ENCODE measurements at places on chromosomes 16 and 17.

DNA sequence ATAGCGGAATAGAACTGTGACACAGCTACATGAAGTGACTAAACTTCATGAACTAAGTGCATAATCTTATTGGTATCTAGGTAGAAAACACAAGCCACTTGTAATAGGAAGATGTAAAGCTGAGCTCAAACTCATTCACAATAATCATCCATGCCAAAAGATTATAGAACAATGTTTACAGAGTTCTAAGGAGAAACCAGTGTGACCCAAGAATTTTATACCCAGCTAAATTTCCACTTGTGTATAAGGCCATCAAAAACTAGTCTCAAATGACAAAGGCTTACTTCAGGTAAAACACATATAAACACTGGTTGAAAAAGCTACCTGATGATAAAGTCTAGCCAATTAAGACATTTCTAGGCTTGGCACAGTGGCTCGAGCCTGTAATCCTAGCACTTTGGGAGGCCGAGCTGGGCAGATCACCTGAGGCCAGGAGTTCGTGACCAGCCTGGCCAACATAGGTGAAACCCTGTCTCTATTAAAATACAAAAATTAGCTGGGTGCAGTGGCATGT is 16.9 kb upstream of the CPD start:
- DNase-seq: no peak

DNA sequence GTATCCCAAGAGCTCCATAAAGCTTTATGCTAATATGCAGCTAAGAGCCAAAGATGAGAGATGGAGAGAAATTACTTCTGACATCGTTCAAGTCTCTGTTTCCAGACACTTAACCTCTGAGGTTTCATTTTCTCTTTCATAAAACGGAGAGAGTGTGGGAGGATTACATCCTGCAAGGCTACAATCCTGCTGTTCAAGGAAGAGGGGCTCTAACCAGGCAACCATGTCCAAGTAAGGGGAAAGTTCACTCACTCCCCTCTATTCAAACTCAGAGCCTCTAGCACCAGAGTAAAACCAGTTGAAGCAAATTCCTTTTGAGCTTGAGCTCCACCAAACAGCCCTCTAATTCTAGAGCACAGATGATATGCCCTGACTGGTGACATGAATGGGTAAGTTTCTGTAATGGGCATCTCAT is 397.4 kb downstream of the NPIPA8 start:
- DNase-seq: peak; percentile 10

DNA sequence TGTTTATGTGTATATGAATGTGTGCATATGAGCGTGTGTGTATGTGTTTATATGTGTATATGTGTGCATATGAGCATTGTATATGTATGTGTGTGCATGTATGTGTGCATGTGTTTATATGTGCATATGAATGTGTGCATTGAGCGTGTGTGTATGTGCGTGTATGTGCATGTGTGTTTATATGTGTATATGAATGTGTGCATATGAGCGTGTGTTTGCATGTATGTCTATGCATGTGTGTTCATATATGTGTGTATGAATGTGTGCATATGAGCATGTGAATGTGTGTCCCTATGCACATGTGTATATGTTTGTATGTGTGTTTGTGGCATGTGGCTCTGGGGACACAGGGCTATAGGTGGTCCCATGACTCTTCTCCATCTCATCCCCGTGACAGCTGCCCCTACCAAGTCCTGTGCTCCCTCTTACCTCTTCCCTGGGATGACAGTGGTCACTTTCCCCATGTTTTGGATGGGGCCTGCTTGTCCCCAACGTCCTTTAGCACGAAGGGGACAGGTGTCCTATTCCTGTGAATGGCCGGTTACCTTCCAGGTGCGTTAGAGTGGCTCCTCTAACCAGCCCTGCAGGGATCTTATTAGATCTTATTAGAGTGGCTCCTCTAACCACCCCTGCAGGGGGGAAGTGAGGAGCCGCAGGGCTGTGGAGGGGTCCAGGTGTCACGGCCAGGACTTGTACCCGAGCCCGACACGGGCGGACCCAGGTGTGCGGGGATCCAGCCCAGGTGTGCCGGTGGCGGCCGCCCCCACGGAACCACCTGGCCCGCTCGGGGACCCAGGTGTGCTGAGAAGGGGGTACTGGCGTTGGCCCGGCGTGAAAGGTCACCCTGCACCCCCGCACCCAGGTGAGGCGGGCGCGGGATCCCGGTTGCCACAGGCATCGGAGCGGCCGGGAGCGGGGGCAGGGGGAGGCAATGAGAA is 105.6 kb downstream of the SEC14L1 start:
- no peak for DNase-seq

- no peak for DNase-seq
Observed at GRCh38 chr16:80174416-80174815, 366.4 kb upstream of the DYNLRB2 start.

DNA sequence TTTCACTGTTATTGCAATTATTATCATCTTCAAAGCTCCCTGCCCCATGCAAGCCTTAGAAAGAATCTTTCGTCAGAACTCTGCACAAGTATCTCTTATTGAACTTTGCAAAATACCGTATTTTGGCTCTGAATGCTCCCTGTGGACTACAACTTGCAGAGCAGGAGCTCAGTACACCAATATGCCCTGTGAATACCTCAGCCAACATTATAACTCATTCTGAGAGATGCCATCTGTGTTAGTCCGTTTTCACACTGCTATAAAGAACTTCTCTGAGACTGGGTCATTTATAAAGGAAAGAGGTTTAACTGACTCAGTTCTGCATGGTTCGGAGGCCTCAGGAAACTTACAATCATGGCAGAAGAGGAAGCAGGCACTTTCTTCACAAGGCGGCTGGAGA is 87.2 kb upstream of the XYLT1 start:
- DNase-seq: no peak

DNA sequence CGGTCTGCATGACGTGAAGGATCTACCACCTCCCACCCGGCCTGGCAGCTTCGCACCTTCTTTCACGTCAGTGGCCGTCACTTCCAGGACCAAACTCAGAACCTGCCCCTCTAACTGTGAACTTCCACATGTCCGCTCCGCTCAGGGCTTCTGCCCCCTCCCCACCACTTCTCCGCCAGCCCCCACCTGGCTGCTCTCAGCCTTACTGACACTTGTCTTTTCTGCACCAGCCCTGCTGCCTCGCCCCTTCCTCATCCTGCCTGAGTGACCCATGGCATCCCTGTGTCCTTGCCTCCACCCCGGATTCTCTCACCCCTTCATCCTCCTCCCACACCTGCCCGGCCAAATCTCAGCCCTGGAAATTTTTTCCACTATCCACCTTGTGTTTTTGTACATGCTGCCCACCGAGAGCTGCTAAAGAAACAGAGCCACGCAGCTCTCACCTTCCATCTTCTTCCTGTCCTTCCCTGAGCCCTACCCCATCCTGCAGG is 14.2 kb downstream of the PIMREG start:
- no peak for DNase-seq

- DNase-seq: no peak
Observed at GRCh38 chr17:78965491-78965924, 14.2 kb downstream of the LGALS3BP start.

DNA sequence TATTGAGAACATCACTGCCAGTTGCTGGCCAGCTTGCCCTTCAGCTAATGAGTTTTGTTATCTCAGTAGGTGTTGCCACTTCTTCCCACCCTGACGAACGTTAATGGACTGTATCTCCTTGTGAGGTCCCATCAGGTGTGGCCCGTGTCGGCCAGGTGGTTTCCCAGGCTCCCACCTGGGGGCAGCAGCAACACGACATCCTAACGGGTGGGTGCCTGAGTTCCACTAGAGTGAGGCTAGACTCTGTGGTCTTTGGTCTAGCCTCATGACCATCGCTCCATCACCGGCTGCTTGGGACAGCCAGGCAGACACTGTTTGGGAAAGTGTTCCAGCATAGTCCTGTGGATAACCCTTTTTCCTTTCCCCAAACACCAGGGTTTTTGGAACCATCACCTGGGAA is 45.6 kb upstream of the LCMT1 start:
- DNase-seq: no peak

- no peak for DNase-seq
Observed at GRCh38 chr16:69562813-69563212, 3.0 kb upstream of the NFAT5 start.

- no peak for DNase-seq
Observed at GRCh38 chr17:67492824-67493517, 115.9 kb downstream of the PITPNC1 start.

DNA sequence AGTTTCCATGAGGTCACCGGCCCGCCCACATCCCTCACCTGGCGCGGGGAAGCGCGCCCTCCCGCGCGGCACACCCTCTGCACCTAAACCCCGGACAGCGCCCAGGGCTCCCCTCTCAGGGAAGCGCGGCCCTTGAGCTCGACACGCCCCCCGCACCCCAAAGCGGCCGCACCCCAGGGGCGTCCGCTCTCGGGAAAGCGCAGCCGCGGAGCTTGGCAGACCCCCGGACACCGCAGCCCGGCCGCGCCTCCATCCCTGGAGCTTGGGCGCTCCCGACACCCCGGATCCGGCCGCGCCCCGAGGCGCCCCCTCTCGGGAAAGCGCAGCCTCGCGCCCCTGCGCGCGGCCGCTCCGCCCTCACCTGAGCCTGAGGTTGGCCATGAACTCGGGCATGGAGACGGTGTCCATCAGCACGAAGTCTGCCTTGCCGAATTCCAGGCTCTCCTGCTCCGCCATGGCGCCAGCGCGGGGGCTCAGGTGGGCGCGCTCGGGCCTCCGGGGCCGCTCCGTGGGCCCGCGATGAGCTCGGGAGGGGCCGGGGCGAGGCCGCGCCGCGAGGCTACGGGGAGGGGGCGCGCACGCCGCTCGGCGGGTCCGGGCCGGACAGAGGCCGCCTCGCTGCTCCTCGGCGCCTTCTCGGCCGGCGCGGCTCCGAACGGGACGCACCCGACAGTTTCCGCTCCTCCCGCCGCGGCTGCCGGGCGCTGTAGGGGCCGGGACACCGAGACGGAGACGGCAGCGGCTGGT is at the start of gene MYO1D:
Gene MYO1D (minus strand): TSS at position 708 of the 747 bp plus-strand sequence. CDS start 252 bp downstream, at position 456.
- peak; percentile 59 for DNase-seq

- no peak for DNase-seq
Observed at GRCh38 chr16:49834531-49835151, 21.3 kb downstream of the ZNF423 start.

- DNase-seq: no peak
Observed at GRCh38 chr17:31647661-31648060, 211.4 kb downstream of the COPRS start.

GRCh38 chr17:64202683-64203344 is 60.2 kb downstream of the TEX2 start:
- DNase-seq: no peak

DNA sequence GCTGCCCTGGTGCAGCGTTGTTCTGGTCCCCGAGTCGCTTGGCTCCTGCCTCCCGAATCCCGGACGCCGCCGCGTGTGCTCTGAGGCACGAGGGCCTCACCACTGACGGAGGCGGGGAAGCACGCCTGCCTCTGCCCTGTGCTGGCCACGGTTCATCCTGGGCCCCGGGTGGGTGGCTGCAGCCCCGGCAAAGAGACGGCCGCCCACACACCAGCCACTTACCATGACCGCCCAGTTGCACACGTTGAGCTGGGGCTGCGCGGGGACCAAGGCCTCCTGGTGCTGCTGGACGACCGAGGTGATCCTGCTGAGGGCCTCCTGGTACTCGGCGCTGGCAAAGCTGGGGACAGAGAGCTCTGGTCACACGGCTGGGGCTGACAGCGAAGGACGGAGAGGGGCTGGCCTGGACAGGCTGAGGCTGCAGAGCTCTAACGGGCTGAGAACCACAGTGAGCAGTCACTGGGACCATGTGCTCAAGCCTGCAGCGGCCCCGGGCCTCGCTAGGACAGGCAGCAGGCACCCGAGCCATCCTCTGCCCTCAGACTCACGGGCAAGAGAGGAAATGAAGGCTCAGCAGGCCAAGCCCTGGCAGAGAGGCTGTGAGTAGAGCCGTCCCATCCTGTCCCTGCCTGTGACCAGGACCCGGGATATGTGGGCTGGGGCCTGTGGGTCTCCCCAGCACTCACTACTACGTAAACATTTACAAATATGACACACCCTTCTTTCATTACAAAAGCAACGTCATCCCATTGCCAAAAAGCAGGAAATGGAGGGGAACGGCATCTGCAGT is 6.3 kb upstream of the APRT start:
- no peak for DNase-seq

DNA sequence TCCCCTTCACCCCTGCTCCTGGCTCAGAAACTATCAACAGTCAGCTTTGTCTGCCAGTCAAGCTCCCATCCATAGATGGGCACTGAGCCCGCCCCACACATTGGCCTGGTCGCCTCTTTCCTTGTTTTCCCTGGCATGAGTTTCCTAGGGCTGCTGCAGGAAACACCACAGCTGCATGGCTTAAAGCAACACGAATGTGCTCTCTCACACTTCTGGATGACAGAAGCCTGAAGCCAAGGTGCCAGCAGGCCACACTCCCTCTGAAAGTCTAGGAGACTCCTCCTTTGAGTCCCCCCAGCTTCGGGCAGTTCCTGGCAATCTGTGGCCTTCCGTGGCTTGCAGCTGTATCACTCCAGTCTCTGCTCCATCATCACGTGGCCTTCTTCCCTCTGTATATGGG is 69.9 kb downstream of the TBC1D16 start:
- no peak for DNase-seq

DNA sequence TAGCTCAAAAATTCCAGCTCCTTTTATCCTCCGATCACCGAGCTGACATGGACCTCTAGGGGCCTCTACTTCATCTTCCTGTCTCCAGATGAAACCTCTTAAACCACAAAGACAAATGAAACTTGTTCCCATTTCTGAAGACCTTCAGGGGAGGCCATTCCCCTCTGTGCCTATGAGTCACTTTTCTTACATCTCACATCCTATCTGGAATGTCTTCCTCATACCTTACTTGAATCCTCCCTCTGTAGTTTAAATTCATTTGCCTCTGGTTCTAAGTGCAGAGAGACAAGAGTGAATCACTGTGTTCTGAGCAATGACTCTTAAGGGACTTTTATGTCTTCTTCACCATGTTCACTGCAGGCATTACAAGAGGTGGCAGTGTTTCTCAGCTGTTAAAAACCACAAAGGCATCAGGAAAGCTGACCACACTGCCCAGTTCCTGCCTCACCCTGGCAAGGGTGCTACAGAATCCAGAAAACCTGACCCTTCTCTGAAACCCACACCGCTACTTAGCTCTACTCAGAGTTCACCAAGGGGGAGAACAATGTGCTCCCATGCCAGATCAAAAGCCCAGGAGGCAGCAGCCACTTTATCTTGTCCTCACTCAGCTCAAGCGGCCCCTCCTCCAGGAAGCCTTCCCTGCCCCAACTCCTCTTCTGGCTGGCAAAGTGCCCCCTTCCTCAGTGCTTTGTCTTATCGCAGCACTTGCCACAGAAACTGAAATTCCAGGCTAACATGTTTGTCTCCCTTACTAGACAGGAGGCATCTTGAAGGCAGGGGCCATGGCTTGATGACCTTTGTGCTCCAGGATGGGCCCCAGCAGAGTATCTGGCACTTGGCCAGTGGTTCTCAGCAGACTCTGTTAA is 6.4 kb downstream of the CUEDC1 start:
- peak; percentile 22 for DNase-seq

Data from activated CD4-positive, alpha-beta T cell treated with anti-CD3 and anti-CD28 coated beads, Interleukin-10, Interleukin-2, amounts not matched to agents 100 ng/mL and 50 ng/mL, durations not matched to agents 16 hours and 8 hours (primary cell).